Omental fat pad (tissue), 4 donors: ENCODE measurements at places on chromosomes 3 and 15. TPM values are rescaled to one million over a fixed set of nuclear protein-coding genes. Genes with fewer than 3 reads are reported as not detected.

DNA sequence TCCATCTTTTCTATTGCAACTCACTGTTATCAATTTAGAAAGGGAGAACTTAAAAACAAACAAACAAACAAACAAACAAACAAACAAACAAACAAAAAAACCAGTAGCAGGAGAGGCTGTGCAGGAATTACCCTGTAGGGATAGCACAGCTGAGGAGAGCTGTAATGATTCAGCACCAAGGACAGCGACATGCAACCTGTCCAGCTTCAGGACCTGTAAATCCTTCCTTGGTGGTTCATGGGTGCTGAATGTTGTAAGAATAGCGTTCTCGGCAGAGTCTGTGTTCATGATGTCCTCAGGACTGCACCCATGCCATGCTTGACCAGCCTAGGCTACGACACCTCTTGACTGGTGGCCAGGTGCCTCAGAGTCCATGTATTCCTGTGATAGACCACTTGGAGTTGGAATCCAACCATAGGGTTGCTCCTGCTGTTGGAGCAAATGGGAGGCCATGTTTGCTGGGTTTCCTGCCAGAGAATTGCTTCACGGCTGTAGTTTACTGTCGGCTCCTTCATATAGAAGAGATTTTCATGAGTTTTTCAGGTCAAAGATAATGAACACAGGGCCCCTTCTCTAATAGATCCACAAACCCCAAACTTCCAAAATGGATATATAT is 65.9 kb downstream of the CACNA2D3 start:
- DNase-seq, result no peak

DNA sequence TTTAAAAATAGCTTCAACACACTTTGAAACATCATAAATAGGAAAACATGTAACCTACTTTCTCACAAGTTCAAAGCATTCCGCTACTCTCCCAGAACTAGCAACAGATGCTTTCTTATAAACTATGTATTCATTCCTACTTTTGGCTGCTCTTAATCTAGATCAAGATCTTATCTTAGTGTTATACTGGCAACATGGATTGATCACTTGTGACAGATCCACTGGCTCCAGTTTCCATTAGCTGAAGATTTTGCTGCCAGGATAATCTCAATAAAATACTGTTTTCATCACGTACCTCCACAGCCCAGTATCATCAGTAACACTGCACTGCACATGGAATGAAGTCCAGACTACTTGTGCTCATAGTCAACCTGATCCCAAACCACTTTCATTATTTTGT is 491.7 kb upstream of the AGTR1 start:
- DNase-seq, result no peak

- DNase-seq, result no peak
Observed at GRCh38 chr15:82040862-82041261, 5.0 kb downstream of the MEX3B start.

DNA sequence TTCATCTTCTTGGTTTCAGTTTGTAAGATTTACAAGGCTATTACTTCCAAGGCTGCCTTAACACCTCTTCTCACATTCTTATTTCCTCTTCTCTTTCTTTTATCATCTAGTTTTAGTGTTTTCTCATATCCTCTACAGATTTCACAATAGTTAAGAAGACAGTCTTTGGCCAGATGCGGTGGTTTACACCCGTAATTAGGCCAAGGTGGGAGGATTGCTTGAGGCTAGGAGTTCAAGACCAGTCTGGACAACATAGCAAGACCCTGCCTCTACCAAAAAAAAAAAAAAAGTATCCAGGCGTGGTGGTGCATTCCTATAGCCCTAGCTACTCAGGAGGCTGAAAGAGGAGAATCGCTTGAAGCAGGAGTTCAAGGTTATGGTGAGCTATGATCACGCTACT is 3.5 kb upstream of the ALDH1A2 start:
- DNase-seq, result no peak

DNA sequence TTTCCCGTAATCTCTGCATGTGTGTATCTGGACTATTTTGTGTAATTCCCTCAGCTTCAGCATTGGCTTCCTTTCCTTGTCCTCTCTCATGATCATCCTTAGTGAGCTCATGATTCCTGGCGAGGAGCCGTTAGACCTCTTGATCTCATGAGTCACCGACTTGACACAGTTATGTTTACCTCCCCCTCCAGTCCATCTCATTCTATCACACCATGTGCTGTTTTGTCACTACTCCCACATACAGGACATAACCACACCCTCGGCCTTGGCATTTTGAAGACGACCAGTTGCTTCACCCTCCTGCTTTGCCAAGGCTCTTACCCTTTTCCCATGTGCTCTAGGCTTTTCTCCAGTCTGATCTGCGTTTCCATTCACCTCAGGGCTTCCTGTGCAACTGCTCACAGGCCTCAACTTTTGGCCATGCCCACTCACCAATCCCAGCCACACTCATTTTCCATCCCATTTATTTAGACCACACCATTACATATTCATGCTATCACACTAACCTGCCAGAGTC is 41.5 kb downstream of the CP start:
- DNase-seq, result peak; percentile 88

The SLC41A3 gene
- 39.2 TPM for total RNA-seq

The MFN1 gene
- 38.7 TPM for total RNA-seq

The SLITRK3 gene
- total RNA-seq, result 0.16 TPM

The DLG1 gene
- 65.4 TPM for total RNA-seq
